ENCODE measurements at places on chromosomes 12 and 14.

DNA sequence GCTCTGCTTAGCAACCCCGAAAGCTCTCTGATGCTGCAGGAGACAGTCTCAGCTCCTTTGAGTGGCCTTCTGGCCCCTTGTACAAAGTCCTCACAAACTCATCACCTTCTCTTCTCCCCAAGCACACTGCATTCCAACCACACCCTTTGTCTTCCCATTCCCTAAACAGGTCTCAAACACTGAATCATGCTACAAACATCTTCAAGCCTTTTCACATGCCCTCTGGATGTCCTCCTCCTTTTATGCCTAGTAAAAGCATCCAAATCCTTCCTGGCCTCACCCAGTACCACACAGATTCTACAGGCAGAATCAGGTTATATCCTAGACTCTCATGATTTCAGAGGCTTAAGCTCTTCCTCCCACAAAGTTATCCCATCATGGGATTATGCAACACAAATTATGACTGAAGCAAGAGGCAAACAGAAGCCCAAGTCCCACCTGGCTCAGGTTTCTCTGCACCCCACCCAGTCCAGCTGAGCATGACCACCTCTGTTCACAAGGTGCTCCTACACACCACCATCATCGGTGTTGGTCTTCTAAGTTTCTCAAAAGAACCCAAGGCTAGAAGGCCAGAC is 61.4 kb upstream of the PCED1B start:
- no peaks in the 10 kb centered on the region for H3K36me3 ChIP-seq
- H3K4me1 ChIP-seq: peaks cover 6% of the 10 kb centered on the region
- H3K27ac ChIP-seq: no peak overlapping the region
- no peak for DNase-seq
- no peak overlapping the region for H3K4me3 ChIP-seq

DNA sequence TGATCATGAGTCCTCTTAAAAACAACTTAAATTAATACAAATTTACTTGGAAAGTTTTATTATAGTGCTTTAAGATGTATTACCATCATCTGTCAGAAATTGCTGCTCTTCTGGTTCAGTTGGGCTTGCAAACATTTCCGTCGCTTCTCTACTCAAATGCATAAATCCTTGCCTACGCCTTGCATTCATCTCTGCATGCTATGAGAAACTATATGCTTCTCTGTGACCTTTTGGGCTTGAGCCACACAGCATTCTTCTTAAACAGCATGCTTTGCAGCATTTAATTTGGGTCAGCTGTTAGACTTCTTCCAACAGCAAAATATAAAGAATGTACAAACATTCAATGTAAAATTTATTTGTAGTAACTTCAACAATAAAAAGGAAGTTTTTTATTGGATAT is 305.7 kb upstream of the FLRT2 start:
- no peak overlapping the region for H3K4me3 ChIP-seq
- no peaks in the 10 kb centered on the region for H3K27me3 ChIP-seq
- DNase-seq: no peak

DNA sequence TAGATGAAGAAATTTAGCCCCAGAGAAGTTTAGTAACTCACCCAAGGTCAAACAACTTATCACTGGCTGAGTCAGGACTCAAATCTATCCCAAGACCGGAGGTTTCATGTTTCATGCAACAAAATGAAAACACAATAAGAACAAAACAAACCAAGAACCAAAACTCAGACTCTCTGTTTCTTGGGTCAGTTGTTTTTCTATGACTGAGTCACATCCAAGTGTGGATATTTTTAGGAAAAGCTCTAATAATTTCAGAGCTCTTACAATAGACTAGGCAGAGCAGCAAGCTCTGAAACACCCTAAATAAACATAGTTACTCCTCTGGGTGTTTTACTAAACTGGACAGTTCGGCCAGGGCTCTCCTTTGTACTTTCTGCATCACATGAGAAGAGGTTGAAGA is 87.6 kb upstream of the PRB2 start:
- H3K4me3 ChIP-seq: no peak overlapping the region
- no peak for DNase-seq
- H3K36me3 ChIP-seq: no peaks in the 10 kb centered on the region
- no peaks in the 10 kb centered on the region for H3K4me1 ChIP-seq
- peaks cover 2% of the 10 kb centered on the region for H3K27me3 ChIP-seq

DNA sequence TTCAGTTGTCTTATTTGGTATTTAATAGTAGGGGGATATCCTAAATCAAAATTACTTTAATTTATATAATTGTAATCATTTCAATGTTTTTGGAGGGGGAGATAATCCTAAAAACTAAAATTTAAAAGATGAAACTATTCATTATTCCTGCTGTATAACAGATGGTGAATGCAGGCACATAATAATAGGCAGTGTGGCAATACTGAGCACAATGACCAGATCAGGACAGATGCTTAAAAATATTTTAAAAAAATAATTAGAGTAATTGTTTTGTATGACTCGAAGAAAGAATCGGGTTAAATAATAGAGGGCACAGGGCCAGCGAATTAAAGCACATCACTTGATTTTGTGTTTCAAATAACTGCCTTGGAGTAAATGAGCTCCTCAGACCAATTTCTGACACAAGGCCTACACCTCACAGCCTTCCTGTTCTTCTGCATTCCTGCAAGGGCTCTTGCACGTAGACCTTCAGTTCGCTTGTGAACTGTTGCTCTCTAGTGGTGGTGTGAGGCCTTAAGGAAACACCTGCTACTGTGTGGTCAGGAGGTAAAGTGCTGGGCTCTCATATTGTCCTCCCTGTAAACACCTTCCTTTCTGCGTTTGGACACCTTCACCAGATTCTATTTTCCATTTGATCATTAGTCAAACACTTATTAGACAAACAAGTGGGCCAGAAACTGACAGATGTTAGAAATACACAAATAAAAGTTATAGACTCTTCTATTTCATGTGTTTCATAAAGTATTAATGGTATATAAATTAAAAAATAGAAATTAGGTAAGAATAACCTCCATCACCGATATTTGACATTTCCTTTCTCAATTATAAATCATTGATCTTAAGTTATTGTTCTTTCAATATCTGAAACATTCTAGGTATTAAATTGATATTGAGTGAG is 29.3 kb upstream of the KLRF1 start:
- peaks cover 2% of the 10 kb centered on the region for H3K36me3 ChIP-seq
- no peak overlapping the region for H3K27ac ChIP-seq
- no peaks in the 10 kb centered on the region for H3K27me3 ChIP-seq
- H3K4me3 ChIP-seq: no peak overlapping the region
- peaks cover 15% of the 10 kb centered on the region for H3K4me1 ChIP-seq

GRCh38 chr12:94207467-94207848 is 59.1 kb downstream of the PLXNC1 start:
- H3K27me3 ChIP-seq: no peaks in the 10 kb centered on the region
- H3K4me1 ChIP-seq: peaks cover 34% of the 10 kb centered on the region
- H3K36me3 ChIP-seq: peaks cover 8% of the 10 kb centered on the region

- H3K27ac ChIP-seq: no peak overlapping the region
- no peaks in the 10 kb centered on the region for H3K27me3 ChIP-seq
- H3K4me1 ChIP-seq: peaks cover 5% of the 10 kb centered on the region
- no peak overlapping the region for H3K4me3 ChIP-seq
- peaks cover 2% of the 10 kb centered on the region for H3K36me3 ChIP-seq
Observed at GRCh38 chr12:15526033-15526432, 203.7 kb downstream of the PTPRO start.

- no peak overlapping the region for H3K27ac ChIP-seq
- no peak overlapping the region for H3K4me3 ChIP-seq
- H3K27me3 ChIP-seq: no peaks in the 10 kb centered on the region
- H3K36me3 ChIP-seq: peaks cover 21% of the 10 kb centered on the region
- peaks cover 2% of the 10 kb centered on the region for H3K4me1 ChIP-seq
Observed at GRCh38 chr12:132723015-132723763, 12.5 kb downstream of the PGAM5 start.

DNA sequence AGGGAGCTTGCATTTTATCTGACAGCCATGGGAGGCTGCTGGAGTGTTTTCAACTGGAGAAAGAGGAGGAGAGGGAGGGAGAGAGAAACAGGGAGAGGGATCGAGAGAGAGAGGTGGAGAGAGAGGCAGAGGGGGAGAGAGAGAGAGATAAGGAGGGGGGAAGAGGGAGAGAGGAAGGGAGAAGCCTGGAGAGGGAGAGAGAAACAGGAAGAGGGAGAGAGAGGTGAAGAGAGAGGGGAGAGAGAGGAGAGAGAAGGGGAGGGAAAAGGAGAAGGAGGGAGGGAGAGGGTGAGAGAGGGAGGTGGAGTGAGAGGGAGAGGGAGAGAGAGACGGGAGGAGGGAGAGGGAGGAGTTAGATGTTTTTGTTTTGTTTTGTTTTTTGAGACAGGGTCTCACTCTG is 45.6 kb downstream of the DNAH10 start:
- H3K27ac ChIP-seq: no peak overlapping the region
- no peaks in the 10 kb centered on the region for H3K4me1 ChIP-seq
- no peak overlapping the region for H3K4me3 ChIP-seq
- no peak for DNase-seq

DNA sequence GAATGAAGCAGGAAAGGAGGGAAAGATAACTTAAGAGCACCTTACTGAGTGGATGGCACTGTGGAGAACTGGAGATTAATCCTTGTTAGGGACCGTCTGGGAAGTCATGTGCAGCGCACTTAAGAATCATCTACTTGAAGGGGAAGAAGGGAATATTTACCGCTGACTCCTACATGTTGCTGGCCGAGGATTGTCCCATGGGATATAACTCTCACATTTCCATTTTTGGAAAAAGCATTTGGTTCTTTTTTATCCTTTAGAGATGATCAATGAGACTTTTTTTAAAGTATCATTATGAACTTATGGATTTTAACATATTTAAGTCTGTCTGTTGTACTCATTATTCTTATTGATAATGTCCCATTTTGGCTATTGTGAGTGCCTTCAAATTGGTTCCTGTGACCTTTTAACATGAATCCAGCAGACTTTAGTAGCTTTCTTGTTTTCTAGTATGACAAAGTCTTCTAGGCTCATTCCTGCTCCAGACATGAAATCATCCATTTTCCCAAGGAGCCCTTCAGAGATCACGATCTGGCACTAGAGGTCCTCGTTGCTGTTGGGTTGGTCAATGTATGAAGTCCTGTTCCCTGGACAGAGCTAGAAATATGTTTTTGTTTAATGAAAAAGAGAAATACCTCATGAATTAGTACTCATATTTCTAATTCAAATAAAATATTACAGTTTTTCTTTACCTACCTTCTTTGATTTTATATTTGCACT is 20.2 kb upstream of the FAM234B start:
- H3K27me3 ChIP-seq: peaks cover 10% of the 10 kb centered on the region
- H3K4me1 ChIP-seq: no peaks in the 10 kb centered on the region
- H3K27ac ChIP-seq: no peak overlapping the region
- no peak overlapping the region for H3K4me3 ChIP-seq
- no peak for DNase-seq

DNA sequence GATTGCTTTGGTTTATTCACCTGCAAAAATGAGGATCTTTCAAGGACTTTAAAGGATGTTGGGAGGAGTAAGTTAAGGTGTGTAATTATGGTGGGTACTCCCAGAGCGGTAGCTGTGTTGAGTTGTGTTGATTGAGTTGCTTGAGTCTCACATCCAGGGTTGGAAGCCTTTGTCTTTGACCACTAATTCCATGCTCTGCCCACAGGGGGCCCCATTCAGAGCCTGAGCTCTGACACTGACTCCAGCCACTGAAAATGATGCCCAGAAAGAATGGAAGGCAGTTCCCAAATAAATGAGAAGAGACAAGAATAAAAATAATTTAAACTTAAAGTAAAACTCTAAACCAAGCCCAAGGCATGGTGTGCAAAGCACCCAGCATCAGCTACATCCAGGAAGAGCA is 237.4 kb upstream of the PWP1 start:
- no peak for DNase-seq
- H3K4me3 ChIP-seq: no peak overlapping the region
- H3K4me1 ChIP-seq: no peaks in the 10 kb centered on the region
- peaks cover 9% of the 10 kb centered on the region for H3K27me3 ChIP-seq

DNA sequence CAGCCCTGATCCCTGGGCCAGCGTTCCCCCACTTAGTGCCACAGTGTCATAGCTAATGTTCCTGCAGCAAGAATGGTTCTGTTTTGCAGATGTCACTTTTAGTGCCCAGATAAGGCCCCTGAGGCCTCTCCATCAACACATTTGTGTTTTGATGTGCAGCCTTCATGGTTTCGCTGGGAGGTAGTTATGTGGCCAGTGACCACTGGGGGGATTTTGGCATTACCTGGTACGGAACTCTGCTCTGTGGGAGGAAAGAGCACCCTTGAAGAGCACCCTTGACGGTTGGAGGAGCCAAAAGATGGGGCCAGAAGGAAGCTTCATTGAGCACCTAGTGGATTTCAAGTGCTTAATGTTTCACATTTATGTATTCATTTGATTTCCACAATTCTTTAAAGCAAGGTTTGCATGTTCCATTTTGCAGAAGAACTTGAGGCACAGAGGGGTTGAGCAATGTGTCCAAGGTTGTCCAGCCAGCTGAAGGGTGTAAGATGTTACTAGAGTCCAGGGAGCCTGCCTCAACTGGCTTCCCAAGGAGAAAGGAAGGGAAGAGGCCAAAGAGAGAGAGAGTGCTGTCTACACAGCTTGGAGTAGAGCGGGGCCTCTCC is 13.0 kb downstream of the SERPINA11 start:
- H3K36me3 ChIP-seq: no peaks in the 10 kb centered on the region
- no peak overlapping the region for H3K4me3 ChIP-seq
- no peak for DNase-seq
- no peak overlapping the region for H3K27ac ChIP-seq
- H3K27me3 ChIP-seq: peaks cover 3% of the 10 kb centered on the region

GRCh38 chr12:29681370-29681769 is 102.4 kb downstream of the TMTC1 start:
- H3K36me3 ChIP-seq: no peaks in the 10 kb centered on the region
- H3K27ac ChIP-seq: no peak overlapping the region
- no peaks in the 10 kb centered on the region for H3K4me1 ChIP-seq
- H3K4me3 ChIP-seq: no peak overlapping the region
- no peak for DNase-seq
- H3K27me3 ChIP-seq: no peaks in the 10 kb centered on the region

- H3K27me3 ChIP-seq: peaks cover 3% of the 10 kb centered on the region
- no peak for DNase-seq
- H3K4me1 ChIP-seq: no peaks in the 10 kb centered on the region
- H3K4me3 ChIP-seq: no peak overlapping the region
Observed at GRCh38 chr14:32358781-32359180, 29.7 kb downstream of the AKAP6 start.

GRCh38 chr12:101166866-101167265 is 43.2 kb downstream of the SLC5A8 start:
- no peak for DNase-seq
- H3K4me1 ChIP-seq: no peaks in the 10 kb centered on the region
- no peaks in the 10 kb centered on the region for H3K36me3 ChIP-seq
- no peak overlapping the region for H3K27ac ChIP-seq

GRCh38 chr12:62692884-62693283 is 226.3 kb downstream of the MON2 start:
- no peaks in the 10 kb centered on the region for H3K36me3 ChIP-seq
- H3K4me1 ChIP-seq: no peaks in the 10 kb centered on the region
- H3K27ac ChIP-seq: no peak overlapping the region
- DNase-seq: no peak
- peaks cover 5% of the 10 kb centered on the region for H3K27me3 ChIP-seq
- H3K4me3 ChIP-seq: no peak overlapping the region

- H3K4me1 ChIP-seq: peaks cover 3% of the 10 kb centered on the region
- H3K27me3 ChIP-seq: peaks cover 10% of the 10 kb centered on the region
- no peak for DNase-seq
- H3K4me3 ChIP-seq: no peak overlapping the region
Observed at GRCh38 chr12:62653740-62654139, 187.1 kb downstream of the MON2 start.

Data from memory B cell (primary cell).